ENCODE measurements at places on chromosomes 12 and 14. TPM values are rescaled to one million over a fixed set of nuclear protein-coding genes. Genes with fewer than 3 reads are reported as not detected.

ACOT6 gene
- total RNA-seq = 0.29 TPM

CLEC1A gene
- total RNA-seq = 38.3 TPM

NKX2-1 gene
- total RNA-seq = not detected

TCTN2 gene
- total RNA-seq = 13.1 TPM

MYO1H gene
- total RNA-seq = not detected

KRT79 gene
- not detected for total RNA-seq

SAMD15 gene
- 1.6 TPM for total RNA-seq

DHRS4 gene
- 35.9 TPM for total RNA-seq

TMEM229B gene
- total RNA-seq = under 0.01 TPM

SYT1 gene
- 2.9 TPM for total RNA-seq

TRHDE gene
- under 0.01 TPM for total RNA-seq

MAP1LC3B2 gene
- 0.86 TPM for total RNA-seq

EFS gene
- not detected for total RNA-seq

ARMH4 gene
- total RNA-seq = 1.3 TPM

ZNF268 gene
- 23.8 TPM for total RNA-seq

ANKRD52 gene
- 27.5 TPM for total RNA-seq

E2F7 gene
- total RNA-seq = 35.9 TPM

MGP gene
- total RNA-seq = 247 TPM

RIMBP2 gene
- total RNA-seq = not detected

KRT75 gene
- not detected for total RNA-seq

TEAD4 gene
- total RNA-seq = 49.4 TPM

LBHD2 gene
- total RNA-seq = not detected

C1QL4 gene
- total RNA-seq = not detected

TAS2R30 gene
- total RNA-seq = 5.6 TPM

TAS2R13 gene
- 2.4 TPM for total RNA-seq

KRT83 gene
- not detected for total RNA-seq

GARIN6 gene
- total RNA-seq = not detected

KCNK13 gene
- total RNA-seq = under 0.01 TPM

TMED8 gene
- 12.7 TPM for total RNA-seq

HOXC9 gene
- 0.19 TPM for total RNA-seq

ARHGAP9 gene
- not detected for total RNA-seq

SLC7A8 gene
- 0.33 TPM for total RNA-seq

STAT2 gene
- 94.7 TPM for total RNA-seq

TAS2R19 gene
- total RNA-seq = 5.5 TPM

KRT73 gene
- not detected for total RNA-seq

MAP4K5 gene
- total RNA-seq = 72.9 TPM
